Nucleus accumbens (tissue), 56 donors: ENCODE measurements at places on chromosomes 3 and 15.

GRCh38 chr3:186359078-186359477 lies 3.0 kb downstream of the DGKG start:
- no peak for DNase-seq

- no peak for DNase-seq
These were observed 120.4 kb upstream of the IQSEC1 start for GRCh38 chr3:13193320-13194284.

GRCh38 chr3:70990723-70991122 lies 592.8 kb downstream of the FOXP1 start:
- DNase-seq, result no peak

- DNase-seq, result no peak
These were observed 3.9 kb upstream of the ACAN start for GRCh38 chr15:88799341-88799740.

GRCh38 chr15:57634290-57634689 lies 42.6 kb downstream of the MYZAP start:
- DNase-seq, result no peak

DNA sequence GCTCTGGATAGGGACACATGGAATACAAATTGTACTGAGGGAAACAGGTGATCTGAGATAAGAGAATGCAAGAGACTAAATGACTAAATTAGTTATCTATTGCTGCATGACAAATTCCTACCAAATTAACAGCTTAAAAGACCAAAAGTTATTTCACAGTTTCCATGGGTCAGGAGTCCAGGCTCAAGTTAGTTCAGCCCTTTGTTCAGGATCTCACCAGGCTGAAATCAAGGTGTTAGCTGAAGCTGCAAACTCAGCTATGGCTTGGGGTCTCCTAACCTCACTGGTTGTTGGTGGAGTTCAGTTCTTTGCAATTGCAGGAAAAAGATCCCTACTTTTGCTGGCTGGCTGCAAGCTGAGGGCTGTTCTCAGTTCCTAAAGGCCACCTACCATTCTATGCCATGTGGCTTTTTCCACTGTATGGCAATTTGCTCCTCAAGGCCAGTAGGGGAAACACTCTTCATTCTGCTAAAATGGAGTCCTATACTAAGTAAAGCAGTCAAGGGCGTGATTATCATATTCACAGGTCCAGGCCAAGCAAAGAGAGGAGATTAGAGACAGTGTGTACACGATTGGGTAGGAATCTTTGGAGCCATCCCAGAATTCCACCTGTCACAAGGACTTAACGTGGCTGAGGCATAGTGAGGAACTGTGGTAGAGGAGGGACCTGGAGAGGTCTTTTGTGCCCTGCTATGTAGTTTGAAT lies 53.7 kb downstream of the THRB start:
- no peak for DNase-seq

DNA sequence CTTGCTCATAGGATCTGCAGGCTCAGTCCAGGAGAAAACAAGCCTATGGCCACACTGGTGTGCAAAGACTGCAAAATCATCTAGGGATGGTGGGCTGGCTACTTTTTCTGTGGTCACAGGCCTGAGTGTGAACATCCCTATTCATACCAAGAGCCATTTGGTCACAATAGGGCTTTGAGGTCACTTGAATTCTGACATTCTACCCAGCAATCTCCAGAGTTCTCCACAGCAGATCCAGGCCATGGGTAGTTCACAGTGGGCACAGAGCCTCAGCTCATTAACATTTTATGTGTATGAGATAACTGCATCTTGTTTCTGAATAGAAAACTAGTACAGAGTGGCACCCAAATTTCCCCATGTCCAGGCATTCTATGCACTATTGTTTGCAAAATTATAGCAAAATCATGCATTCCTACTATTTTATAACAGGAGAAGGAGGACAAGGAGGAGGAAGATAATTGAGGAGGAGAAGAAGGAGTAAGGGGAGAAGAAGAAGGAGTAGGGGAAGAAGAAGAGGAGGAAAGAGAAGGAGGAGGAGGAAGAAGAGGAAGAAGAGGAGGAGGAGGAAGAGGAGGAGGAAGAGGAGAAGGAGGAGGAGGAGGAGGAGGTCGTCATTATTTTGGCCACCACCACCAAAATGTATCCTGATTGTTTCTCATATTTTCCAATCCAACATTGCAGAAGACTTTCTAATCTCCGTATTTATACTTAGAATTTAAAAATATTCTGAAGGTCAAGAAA lies 129.0 kb downstream of the SEMA6D start:
- DNase-seq, result peak; percentile 15

- no peak for DNase-seq
These were observed 180.4 kb upstream of the NR2E3 start for GRCh38 chr15:71629781-71630474.

DNA sequence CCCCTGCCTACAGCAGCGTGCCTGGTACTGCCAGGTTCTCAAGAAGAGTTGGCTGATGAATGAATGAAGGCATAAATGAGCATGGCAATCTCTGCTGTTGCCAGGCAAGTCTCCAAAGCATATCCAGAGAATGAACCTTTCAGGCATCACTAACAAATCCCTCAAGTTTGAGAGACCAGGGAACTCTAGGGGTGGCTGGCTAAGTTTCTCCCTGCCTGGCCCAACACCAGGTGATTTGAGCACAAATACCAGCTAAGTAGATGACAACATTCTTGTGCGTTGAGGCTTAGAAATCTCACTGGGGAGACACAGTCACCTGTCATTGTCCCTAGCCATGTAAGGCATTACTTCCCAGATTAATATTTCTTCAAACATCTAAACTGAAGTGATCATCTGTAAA lies 81.4 kb upstream of the PTX3 start:
- DNase-seq, result no peak

GRCh38 chr15:90872486-90873184 lies 4.2 kb downstream of the FURIN start:
- DNase-seq, result no peak

DNA sequence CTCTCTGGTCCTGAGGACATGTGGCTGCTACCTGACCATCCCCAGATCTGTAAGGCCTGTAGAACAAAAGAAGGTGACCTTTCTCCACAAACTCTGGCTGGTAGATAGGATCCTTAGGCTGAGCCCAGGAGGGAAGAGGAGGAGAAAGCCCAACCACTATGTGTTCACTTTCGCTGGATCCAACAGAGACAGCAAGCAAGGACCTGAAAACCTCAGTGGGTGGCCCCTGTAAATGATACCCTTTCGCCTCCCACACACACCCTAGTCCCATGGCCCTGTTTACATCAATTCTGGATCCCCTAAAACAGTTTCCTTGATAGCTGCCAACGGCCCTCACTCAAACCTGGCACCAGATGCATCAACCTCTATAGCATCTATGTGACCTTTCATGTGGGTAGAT lies 22.4 kb downstream of the CCDC12 start:
- DNase-seq, result no peak

DNA sequence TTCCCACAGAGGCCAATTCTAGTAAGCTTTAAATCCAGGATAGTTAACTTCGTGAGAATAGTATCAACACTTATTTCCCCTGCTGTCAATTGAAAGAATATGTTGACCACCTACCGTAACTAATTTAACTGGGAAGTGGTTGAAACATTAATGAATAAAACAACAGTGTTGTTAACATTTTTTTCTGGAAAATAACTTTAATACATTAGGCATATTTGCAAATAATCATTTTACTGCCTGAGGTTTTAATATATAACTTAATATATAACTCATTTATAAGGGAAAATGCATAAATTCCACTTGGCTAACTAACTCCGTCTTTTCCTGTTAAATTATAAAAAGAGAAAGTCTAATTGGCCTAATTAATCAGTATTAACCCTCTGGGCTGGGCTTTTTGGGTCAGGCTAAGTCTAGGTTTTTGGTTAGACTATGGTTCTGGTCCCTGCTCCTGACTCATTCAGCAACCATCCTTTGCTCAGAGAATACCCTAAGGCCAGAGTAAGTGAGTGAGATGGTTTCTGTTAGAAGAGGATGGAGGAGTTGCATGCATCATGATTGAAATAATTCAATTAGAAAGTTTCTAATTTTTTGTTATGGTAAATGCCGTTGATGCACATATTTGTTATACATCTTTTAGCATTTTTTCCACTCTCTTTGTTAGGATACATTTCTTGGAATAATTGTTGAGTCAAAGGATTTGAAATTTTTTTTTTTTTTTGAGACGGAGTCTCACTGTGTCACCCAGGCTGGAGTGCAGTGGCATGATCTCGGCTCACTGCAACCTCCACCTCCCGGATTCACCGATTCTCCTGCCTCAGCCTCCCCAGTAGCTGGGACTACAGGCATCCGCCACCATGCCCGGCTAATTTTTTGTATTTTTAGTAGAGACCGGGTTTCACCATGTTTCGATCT lies 10.8 kb upstream of the SKIL start:
- DNase-seq, result no peak

DNA sequence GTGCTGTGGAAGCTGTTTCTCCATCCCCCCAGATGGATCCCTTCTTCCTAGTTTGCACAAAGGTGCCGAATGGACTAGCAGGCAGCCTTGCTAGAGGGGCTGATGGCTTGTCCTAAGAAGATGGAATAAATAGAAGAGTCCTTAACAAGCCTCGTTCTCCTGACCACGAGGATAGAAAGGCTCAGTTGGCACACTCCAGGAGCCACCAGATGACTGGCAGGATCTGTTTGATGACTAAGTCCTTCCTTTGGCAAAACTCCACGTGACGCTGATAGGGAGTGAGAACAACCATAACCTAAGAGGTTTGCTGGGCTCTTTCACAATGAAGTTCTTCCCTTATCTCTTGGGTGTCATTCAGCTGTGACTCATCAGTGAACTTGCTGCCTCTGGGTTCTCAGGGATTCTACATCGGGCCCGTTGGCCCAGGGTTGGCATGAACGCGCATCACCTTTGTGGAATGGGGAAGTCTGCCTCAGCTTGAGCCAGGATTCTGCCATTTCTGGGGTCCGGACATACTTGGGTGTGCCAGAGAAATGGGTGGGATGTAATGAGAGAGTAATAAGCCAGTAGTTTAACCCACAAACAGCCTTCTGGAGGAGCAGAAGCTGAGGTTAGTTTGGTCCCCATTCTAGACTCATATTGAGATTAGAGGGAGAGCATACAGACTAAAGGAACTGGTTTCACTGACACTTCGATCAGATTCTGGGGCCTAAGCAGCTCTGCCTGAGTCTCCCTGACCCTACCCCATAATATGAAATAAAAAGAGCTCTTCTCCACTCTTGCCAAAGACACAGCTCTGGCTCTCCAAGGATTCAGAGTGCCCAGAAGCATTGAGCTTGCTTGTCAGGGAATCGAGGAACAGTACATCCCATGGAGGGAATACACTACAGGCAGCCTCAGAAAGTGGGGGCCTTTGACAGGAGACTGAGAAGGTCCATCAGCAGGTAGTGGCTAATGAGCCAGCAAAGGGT lies 2.0 kb upstream of the MELTF start:
- DNase-seq, result no peak

DNA sequence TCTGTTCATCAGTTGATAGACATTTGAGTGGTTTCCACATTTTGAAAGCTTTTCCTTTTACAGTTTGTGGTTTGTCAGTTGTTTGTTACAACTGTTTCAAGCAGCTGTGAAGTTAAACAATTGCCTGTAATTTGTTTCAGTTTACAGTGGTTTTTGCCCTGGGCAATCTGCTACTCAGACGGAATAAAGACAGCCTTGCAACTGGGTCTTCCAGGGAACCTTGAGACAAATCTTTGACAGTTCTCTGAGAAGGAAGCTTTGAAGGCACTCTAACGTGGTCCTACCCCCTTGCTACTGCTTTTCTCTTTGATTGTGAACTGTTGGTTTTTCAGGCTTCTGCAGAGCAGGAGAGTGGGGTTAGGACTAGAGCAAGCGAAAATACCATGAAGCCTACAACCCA lies 28.0 kb downstream of the LRRC28 start:
- no peak for DNase-seq

- DNase-seq, result no peak
These were observed 48.7 kb downstream of the ZPLD1 start for GRCh38 chr3:102483556-102483955.

DNA sequence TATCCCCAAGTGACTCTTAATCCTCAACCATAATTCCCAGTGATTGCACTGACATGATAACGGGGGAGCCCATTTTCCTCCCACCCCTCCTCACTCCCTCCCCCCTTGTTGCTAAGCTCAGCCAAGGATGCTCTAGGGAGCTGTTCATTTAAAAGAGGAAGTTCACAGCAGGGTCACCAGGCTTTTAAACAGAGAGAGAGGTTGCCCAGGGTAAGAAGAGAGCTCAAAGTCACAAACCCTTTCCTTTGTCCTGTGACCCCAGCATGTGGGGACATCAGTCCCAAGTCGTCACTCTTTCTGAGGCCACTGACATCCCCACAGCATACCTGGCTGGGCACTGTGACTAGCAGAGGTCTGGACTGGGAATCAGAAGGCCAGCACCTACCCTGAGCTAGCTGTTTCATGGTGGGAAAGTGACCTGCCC lies 144.1 kb downstream of the RORA start:
- DNase-seq, result no peak

- no peak for DNase-seq
These were observed 2.6 kb downstream of the SMAD3 start for GRCh38 chr15:67067930-67068551.

GRCh38 chr3:33758864-33759263 lies 39.6 kb upstream of the PDCD6IP start:
- no peak for DNase-seq

DNA sequence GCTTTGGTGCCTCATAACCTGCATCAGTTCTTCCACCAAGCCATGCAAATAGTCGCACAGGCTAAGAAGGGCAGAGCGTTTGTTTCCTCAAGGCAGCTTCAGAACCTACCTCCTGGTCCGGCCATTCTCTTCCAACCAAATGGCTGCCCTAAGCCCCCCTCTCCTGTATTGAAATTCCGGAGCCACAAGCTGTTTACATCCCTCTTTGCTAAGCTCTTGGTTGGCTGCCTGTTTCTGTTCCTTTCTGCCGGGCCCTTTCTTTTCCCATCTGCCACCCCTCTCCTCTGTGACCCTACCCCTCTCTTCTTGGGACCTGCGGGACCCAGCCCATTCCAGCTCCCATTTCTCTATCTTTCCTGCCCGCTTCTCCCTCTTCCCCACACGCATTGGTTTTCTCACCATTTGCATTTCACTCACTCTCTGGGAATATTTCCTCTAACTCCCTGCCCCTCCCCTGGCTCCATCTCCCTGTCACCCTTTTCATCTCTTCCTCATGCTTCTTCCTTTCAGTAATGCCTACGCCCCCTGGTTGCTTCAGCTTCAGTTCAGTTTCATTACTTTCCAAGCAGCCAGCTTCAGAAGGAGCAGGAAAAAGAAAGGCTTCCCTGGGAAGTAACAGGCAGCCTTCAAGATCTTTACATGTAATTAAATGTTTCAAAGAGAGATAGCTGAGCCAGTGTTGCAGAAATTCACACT lies 113.5 kb downstream of the RAB11A start:
- peak; percentile 10 for DNase-seq

GRCh38 chr15:85500060-85500708 lies 119.8 kb downstream of the AKAP13 start:
- no peak for DNase-seq

DNA sequence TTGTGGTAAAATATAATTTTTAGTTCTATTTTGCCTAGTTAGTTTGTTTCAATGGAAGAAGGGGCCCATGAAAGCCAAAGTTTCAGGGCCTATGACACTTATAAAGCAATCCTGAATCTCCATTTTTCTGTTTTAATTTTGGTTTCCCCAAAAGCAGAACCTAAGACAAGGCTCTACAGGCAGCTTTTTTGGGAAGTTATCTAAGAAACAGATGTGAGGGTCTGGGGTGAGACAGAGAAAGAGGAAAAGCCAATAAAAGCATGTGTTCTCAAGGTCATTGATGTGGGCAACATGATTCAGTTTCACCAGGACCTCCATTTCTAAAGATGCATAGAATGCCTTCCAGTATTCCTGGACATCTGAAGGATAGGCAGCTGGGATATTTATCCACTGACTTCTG lies 598.5 kb downstream of the PDCD6IP start:
- no peak for DNase-seq

- DNase-seq, result no peak
These were observed 179.9 kb upstream of the THBS1 start for GRCh38 chr15:39400821-39401550.
